ENCODE measurements at places on chromosomes 12 and 14.
A peak's percentile ranks its signal among the peaks of the same experiment; 100 is the strongest.

DNA sequence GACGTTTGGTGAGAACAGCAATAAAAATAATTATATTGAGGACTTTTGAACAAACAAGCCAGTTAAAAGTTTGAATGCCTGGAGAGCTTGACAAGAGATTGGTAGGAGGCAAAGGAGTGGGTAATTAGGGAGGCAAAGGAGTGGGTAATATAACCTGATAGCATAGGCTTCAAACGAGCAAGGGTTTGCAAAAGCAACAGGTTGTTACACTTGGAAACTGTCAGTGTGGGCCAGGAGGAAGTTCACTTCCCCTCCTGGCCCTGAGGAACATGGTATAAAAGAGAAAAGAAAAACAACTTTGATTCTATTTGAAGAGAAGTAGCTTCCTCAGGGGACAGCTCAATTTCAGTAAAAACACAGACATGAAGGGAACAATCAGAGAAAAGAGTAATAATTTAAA is 121.7 kb downstream of the CCER1 start:
- peak; percentile 96 for DNase-seq

- no peak for DNase-seq
These were observed 17.1 kb downstream of the DNAL1 start for GRCh38 chr14:73661872-73662271.

DNA sequence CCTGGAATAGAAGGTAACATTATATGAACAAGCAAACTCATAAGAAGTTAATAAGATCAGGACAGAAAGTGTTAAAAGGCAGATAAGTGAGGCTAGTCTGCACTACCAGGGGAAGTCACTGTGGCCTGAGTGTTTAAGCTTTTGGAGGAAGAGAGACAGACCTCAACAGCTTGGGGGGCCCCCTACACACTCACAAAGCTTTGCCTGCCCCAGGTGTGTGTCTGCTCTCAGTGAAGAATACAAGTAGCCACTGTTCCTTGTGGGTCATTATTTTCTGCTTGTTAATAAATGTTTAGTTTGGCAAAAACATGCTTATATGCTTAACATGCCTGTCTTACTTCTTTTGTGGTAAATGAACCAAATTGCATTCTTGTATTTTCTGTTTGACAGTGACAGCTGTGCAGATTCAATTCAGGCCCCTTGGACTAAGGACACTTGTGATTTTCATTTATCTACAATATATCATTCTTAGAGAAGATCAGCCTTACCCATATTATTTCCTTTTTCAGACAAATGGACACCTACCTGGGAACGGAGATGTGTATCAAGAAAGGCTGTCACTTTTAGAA is 50.7 kb upstream of the C12orf71 start:
- DNase-seq: no peak

- no peak for DNase-seq
These were observed 13.9 kb upstream of the EGLN3 start for GRCh38 chr14:33964599-33965317.

DNA sequence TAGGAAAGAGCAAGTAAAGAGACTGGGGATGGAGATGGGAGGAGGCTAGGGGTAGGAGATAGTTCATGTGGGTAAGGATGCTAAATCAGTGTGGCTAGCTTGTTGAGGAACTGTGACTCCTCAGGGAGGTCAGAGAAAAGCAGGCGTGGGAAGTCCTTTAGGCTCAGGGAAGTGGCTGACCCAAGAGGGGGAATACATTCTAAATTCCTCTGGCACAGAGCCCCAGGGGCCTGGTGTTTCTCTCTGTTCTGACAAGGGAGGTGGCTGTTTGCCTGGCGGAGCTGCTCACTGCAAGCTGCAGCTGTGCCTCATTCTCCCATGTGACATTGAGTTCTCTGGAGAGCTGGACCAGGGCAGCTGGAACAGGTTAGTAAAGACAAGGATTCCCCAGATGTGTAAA is 152.2 kb upstream of the SLC38A2 start:
- no peak for DNase-seq

DNA sequence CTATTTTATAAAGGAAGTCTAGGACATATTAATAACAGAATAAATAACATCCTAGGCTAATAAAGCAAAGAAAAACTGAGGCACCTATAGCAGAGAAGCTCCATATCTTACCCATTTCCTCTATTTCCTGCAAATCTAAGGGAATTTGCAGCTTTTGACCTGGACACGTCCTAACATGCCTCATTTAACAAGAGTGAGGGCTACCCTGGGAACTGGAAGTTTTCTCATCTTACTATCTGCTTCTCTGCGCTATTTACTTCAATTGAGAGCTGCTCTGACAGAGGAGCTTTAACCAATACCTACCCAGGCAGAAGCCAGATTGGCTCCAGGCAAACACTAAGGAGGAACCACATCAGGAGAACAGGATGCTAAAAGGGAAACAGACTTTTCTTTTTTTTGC is 5.7 kb downstream of the YBX3 start:
- peak; percentile 15 for DNase-seq

DNA sequence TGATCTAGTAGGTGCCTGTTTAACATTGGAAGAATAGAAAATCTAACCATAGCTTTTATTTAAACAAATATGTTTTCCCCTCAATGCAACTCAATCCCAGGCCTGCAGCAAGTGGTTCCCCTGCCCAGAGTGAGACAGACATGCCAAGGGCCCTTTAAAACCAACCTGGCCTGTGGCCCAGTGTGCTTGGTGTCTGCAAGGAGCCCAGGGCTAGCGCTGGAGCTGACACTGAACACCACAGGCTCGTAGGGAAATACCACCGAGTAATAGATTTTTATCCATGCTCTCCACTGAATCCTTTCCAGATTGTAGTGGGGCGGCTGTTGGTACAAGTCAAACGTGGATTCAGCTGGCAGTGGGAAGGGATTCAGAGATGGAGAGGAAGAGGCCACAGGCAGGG is 95.6 kb upstream of the NRXN3 start:
- peak; percentile 96 for DNase-seq

- peak; percentile 22 for DNase-seq
These were observed 5.3 kb upstream of the GDF11 start for GRCh38 chr12:55737581-55738122.

- no peak for DNase-seq
These were observed 6.8 kb upstream of the TESPA1 start for GRCh38 chr12:54991161-54991990.

DNA sequence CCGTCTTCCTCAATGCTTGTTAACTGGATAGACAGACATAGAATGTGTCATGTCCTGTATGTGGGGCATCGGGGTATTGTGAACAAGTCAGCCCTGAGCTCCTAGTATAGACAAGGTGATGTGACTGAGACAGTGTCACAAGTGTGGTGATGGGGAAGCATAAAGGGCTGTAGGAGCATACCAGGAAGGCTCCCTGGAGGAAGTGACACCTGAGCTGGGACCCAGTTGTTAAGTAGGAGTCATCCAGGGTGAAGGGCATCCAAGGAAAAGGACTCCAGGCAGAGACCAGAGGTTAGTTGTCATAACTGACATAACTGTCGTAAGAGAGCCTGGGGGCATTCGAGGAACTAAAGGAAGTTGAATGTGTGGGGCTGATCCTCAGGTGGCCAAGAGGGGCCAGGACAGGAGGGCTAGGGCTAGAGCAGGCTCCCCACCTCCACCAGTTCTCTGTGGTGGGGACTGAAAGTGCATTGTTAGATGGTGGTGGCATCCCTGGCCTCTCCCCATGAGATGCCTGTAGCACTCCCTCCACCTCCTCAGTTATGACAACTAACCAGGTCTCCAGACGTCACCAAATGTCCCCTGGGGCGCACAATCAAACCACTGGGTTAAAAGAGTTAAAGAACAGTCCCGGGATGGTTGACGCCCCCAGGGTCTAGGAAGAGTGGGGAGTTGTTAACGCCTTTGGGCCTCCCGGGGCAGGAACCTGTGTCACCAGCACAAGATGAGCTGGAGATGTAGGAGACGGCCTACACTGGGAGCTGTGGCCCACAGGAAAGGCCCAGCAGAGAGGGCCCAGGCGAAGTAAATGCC is 2.4 kb downstream of the FICD start:
- DNase-seq: no peak

GRCh38 chr12:130737731-130738130 is 21.6 kb upstream of the RIMBP2 start:
- no peak for DNase-seq

GRCh38 chr12:7091660-7092228 is 501 bp downstream of the C1R start:
- no peak for DNase-seq

DNA sequence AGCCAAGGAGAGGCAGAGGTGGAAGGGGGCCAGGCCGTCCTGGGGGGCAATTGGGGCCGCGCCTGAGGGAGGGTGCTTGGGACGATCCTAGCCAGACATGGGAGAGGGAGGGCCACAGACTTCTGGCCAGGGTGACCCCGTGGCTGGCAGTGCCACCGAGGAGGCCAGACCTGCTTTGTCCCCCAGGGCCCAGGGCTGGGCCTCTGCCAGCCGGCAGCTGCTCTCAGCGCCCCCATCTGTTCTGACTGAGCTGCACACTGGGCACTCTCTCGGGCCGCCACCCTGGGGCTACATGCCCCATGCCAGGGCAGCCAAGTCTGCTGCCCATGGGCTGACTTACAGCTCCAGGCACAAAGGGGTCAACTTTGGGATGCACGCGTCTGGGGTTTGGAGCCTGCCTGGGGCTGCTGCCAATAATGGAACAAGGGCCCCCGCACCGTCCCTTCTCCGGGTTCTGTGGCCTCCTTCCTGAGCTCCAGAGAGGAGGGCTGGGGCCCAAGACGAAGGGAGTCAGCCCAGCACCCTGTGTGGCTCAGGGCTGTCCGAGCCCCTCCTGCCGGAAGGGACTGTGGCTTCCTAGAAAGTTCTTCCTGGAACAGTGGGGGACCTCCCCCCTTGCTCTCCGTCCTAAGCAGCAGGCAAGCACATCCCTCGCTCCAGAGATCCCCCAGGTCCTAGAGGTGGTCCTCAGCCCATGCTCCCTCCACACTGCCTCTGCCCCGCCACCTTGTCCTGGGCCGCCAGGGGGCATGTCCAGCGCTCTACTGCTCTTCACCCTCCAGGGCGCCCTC is 1.1 kb downstream of the ADSS1 start:
- no peak for DNase-seq

GRCh38 chr12:87756721-87757120 is 272.5 kb downstream of the C12orf50 start:
- no peak for DNase-seq

DNA sequence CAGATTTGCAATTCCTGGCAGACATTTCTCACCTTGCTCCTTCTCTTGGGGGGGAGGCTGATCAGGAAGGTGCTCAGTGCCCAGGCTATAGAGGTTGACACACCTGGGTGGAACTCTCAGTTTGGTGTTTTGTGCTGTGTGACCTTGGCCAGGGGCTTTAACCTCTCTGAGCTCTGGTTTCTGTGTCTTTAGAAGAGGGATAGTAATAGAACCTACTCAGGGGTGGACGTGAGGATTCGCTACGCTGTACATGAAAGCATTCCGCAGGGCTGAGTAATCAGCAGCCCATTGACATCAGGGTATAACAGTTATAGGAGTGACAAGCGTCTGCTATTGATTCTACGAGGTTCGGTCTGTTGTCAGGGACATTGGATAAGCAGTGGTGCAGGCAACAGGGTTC is 98.1 kb downstream of the PHETA1 start:
- no peak for DNase-seq

Data from NCI-H1105 treated with DMSO at 0.1 percent for 48 hours (cell line).